ENCODE measurements at places on chromosomes 2 and 18. TPM values are rescaled to one million over a fixed set of nuclear protein-coding genes. Genes with fewer than 3 reads are reported as not detected.

Gene MTHFD2
- 96.7 TPM for total RNA-seq

Gene ASB18
- not detected for total RNA-seq

Gene KCNJ13
- total RNA-seq: not detected

Gene MAP3K19
- not detected for total RNA-seq

Gene MOGAT1
- not detected for total RNA-seq

Gene PHOSPHO2
- total RNA-seq: 1.9 TPM

Gene GTF2A1L
- 0.57 TPM for total RNA-seq

Gene KATNAL2
- total RNA-seq: 3.0 TPM

Gene EHBP1
- total RNA-seq: 46.6 TPM

Gene AQP12B
- total RNA-seq: not detected

Gene DUSP11
- total RNA-seq: 42.6 TPM

Measured in thoracic aorta endothelial cell (primary cell).